ENCODE measurements at places on chromosomes 2 and 18.

DNA sequence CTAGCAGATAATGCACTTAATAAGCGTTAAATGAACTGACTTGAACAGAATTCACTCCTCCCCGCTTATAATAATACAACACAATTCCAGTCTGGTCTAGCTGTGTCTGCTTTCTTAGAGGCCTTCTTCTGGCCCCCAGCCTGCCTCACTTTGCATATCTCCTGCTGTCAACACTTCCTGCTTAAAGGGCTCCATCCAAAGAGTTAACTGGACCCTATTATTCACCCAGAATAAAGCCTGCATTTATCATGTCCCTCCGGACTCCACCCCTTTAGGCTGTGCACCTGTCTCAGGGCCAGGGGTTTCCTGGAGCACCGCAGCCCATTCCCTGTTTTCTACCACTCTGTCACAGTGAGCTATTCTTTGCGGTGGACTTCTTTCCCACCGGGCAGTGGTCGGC is 292.8 kb upstream of the FBXO11 start:
- DNase-seq: no peak

DNA sequence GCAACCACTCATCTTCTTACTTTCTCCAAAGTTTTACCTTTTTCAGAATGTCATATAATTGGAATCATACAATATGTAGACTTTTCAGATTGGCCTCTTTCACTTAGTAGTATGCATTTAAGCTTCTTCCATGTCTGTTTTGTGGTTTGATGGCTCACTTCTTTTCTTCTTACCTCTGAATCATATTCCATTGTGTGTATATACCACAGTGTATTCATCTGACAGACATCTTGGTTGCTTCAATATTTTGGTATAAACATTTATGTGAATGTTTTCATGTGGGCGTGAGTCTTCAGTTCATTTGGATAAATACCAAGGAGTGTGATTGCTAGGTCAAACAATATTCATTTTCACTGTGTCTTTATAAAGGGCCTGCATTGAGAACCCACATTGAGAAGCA is 136.1 kb upstream of the NOSTRIN start:
- DNase-seq: no peak

GRCh38 chr18:22860807-22861206 is 72.3 kb upstream of the RBBP8 start:
- no peak for DNase-seq

DNA sequence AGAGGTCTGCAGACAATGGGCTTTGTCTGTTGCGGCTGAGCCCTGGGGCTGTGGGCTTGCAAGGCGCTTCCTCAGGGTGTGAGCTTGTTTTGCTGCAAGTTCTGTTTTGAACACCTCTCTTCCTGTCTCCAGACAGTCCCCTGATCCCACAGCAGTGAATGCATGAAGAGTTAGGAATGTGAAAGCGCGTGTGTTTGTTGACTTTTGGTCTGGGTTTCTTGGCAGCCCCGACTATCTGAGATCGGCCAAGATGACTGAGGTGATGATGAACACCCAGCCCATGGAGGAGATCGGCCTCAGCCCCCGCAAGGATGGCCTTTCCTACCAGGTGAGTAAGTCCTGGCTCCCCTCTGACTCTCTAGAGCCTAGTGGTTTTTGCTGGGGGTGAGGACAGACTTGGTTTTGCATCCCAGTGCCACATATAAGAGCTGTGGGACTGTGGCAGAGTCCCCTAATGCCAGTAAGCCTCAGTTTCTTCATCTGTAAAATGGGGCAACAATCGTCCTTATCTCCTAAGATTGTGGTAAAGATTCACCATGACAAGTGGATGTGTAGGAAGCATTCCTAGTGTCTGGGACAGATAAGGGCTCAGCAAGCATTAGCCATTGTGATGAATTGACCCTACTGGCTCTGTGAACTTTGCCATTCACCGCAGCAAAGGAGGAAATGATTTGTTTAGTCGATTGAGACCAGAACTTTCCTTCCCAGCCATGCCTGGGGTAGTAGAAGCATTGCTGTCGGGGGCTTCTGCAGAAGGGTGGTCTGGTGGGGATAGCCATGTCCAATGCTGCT is 3.0 kb downstream of the LBH start:
- DNase-seq: peak; percentile 64

DNA sequence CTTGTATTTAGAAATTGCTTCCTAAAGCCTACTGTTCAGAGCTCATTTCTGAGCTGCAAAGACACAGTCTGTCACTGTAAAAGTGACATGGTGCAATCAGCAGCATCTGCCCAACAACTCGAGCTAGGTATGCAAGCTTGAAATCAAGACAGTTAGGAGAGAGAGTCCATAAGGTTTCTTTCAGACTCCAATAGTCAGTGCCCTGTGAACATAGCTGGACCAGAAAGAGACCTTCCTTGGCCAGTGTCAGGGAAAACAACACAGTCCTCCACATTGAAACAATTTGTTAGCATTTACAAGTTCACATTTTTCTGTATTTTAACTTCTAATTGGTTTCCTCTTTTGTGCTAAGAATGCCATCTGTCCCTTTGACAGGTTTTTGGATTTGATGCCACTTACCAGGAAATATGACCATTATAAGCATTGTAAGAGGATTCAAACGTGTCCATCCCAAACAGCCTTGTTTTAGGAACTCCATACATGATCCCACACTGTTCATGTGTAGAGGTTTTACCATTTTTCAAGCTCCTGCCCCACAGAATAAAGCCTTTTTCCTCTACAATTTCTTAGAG is 8.9 kb upstream of the MYCN start:
- no peak for DNase-seq

DNA sequence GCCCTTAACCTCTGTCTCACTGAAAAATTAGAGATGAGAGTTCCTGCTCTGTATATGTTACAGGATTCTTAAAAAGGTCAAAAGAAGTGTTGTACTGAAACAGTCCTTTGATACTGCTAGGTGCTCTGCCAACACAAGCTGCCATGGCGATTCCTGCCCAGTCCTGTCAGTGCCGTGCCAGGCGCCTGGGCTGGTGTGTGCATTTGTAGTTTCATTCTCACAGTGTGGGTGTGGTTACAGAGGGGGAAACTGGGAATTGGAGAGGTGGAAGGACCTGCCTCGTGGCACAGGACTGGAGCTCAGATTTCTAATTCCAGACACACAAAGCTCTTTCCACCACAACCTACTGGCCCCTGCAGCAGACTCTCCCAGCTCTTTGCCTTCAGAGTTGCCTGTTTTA is 122.3 kb upstream of the RAB6C start:
- DNase-seq: no peak

DNA sequence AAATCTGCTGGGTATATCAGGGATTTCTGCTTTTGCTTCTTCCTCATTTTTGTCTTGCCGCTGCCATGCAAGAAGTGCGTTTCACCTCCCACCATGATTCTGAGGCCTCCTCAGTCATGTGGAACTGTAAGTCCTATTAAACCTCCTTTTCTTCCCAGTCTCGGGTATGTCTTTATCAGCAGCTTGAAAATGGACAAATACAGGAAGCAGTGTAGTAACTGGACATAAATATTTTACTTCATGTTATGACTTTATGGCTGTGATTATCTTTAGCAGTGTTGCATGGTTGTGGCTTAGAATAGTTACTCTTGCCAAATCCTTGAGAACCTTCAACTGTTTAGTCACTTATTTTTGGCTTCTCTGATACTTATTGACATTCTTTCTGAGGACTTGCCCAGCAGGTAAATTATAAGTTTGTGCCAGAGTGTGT is 66.2 kb upstream of the DLX2 start:
- DNase-seq: no peak

DNA sequence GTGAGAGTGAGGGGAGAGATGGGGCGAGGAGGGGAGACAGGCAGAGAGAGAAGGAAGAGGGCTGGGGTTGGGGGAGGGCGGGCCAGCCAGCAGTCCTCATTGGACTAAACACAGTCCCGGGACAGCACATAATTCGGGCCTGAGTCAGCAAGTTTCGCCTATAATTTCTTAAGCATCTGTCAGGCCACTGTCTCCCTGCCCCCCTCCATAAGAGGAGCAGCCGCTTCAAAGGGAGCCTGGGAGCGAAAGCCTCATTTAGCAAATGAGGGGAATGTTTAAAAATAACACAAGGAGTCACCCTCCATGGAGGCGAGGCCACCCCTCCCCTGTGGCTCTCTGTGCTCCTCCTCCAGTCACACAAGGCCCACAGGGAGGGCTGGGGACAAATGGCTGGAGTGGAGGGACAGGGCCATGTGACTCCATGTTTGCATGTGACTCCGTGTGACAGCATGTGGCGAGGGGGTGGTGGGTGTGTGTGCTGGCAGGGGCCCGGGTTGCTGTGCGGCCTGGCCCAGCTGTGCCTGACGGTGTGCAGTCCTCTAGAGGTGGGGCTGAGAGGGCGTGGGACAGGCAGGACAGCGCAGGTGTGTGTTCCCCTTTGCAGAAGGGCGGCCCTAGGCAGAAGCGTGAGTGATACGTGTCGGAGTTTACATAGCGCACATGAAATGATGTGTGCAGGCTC is 162.4 kb downstream of the CELF4 start:
- peak; percentile 20 for DNase-seq

DNA sequence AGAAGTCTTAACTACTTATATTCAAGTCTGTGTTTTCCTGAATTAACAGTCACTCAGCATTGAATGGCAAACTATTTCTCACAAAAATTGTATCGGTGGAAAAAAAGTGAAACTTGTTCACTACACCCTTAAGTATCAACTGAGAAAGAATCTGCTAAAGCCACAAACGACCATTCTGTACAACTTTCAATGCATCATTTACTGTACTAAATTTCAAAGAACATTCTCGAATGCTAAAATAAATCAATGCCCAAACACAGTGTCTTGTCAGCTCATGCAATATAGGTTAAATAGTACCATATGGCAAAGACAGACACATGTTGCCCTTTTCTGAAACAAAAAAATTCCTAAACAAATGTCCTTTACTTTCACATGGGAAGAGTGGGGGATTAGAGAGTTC is 9.0 kb downstream of the ZNF516 start:
- DNase-seq: no peak

- no peak for DNase-seq
These were observed 496.9 kb upstream of the VRK2 start for GRCh38 chr2:57549642-57550102.

- no peak for DNase-seq
These were observed 472.6 kb upstream of the NETO1 start for GRCh38 chr18:73340135-73340977.

DNA sequence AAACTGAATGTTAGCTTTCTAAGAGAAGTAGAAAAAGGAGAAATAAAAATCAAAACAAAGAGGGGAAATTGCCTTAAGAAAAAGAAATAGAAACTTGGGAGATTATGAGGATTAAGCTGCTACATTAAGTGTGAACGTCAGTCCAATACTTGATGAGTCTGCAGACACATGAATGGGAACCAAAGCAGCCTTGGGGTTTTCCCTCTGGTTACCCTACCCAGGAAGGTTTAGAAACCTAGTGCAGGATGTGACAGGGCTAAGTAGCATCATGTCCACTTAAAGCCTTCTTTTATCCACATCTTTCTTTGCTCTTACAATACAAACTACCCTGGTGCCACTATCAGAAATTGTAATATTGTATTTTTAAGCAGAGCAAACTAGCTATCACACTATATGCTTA is 22.3 kb downstream of the SLC35F5 start:
- no peak for DNase-seq

DNA sequence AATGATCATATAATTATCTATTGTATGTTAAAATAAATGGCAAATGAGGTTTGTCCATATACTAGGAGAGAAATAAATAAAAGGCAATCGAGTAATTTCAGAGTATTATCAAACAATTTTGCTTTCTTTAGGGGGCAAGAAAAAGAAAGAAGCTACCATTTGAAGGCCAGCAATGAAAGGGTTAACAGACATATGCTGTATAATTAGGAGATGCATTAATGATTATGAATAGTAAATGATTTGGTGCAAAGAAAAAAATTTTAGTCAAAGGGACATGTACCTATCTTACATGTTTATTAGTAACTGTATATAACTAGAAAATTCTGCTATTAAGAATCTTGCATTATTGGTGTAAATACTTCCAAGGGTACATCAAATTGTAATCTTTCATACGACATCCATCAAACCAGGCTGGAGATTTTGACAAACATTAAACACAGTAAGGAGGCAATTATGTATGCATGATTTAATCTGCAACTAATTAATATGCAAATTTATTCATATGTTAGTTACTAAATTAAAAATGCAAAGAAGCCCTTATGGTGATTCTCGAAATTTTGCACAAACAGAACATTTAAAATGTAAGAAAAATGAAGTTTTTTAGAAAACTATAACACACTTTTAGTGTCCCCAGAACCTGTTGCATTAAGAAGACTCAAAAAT is 251.4 kb downstream of the TCF4 start:
- no peak for DNase-seq

DNA sequence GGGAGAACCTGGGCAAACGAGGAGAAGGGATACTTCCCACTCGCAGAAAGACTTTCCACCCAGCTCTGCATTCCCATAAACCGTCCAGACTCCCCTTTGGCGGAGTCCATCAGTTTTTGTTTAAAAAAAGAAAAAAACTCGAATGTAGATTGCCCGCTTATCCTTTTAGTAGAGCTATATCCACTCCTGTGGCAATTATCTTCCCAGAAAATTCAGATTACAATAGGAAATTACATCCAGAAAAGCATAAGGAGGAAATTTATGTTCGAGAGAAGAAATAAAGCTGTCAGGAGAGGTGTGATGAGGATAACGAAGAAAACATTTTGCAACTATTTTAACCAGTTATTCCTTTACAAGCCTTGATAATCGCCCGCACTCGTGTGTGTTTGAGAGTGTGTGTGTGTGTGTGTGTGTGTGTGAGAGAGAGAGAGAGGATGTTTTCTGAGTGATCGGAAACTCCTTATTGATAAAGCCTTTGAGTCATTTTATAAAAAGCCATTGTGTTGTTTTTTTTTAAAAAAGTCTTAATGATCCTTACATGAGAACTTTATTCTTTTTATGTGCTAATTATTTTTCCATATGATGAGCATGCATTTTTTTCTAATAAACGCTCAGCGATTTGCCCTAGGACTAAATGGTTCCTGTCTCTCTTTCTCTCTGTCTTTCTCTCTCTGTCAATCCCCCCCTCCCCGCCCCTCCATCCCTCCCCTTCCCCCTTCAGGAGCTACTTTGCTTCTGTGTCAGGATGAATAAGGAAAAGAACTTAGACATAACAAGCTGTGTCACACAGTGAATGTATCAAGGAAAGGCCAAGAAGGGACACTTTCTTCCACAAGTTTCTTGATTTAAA is 1.1 kb upstream of the PPP3R1 start:
- no peak for DNase-seq

- DNase-seq: no peak
These were observed 23.5 kb upstream of the BZW1 start for GRCh38 chr2:200788121-200788718.

GRCh38 chr2:181289698-181290097 is 167.5 kb upstream of the ITGA4 start:
- no peak for DNase-seq

- DNase-seq: peak; percentile 6
These were observed 530 bp downstream of the GALNT1 start for GRCh38 chr18:35581898-35582641.

DNA sequence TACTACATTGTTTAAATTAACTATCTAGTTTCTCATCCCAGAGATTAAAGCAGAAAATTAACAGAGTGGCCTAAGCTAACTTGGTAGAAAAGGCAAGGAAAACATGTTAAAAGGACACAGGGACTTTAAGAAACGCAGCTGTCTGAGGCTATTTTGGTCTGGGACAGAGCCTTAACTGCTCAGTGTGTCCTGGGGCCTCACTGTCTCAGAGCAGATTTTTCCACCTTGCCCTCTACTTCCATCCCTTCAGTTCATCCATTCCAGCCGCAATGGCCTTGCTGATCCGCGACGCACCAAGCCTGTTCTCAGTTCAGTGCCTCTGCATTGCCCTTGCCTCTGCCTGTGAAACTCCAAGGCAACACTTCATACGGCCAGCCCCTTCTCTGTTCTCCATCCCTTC is 114.9 kb upstream of the OSR1 start:
- DNase-seq: no peak

Measured in H54 (cell line).